ENCODE measurements at places on chromosomes 12 and 14. TPM values are rescaled to one million over a fixed set of nuclear protein-coding genes. Genes with fewer than 3 reads are reported as not detected.

The HVCN1 gene
- total RNA-seq, result 1.3 TPM

The OR6C2 gene
- 0.12 TPM for total RNA-seq

The ASCL1 gene
- not detected for total RNA-seq

The SPRYD3 gene
- 29.3 TPM for total RNA-seq

The STON2 gene
- total RNA-seq, result 54.0 TPM

The LRRC74A gene
- total RNA-seq, result not detected

The DEPDC4 gene
- 0.68 TPM for total RNA-seq

The SCAF11 gene
- 64.8 TPM for total RNA-seq

The BEGAIN gene
- 0.68 TPM for total RNA-seq

The CD163L1 gene
- total RNA-seq, result 0.60 TPM

The MGP gene
- 16.7 TPM for total RNA-seq

The OR10G3 gene
- not detected for total RNA-seq

The SSPN gene
- 1.4 TPM for total RNA-seq

The FAM186B gene
- 0.36 TPM for total RNA-seq

The RAD9B gene
- 0.44 TPM for total RNA-seq

The CNTN1 gene
- total RNA-seq, result 9.8 TPM

The CRIP2 gene
- total RNA-seq, result 51.5 TPM

The NT5DC3 gene
- total RNA-seq, result 4.8 TPM

The KRT78 gene
- total RNA-seq, result 291 TPM

The CD63 gene
- 253 TPM for total RNA-seq

The LIN7A gene
- 0.56 TPM for total RNA-seq

The KRT81 gene
- not detected for total RNA-seq

The CPM gene
- 8.2 TPM for total RNA-seq

The PLEK2 gene
- 24.5 TPM for total RNA-seq

The CLECL1 gene
- not detected for total RNA-seq

The CLEC7A gene
- total RNA-seq, result 22.3 TPM

The TMEM229B gene
- 0.80 TPM for total RNA-seq

The PPTC7 gene
- 14.4 TPM for total RNA-seq

The LRP10 gene
- 173 TPM for total RNA-seq

The ACSS3 gene
- 0.68 TPM for total RNA-seq

The TMEM233 gene
- total RNA-seq, result not detected

The TAS2R19 gene
- 1.2 TPM for total RNA-seq

The NAA25 gene
- 18.6 TPM for total RNA-seq

The C12orf42 gene
- total RNA-seq, result not detected

The EIF2S3B gene
- 1.4 TPM for total RNA-seq

The KRT4 gene
- total RNA-seq, result 1,080 TPM

The RARG gene
- total RNA-seq, result 168 TPM

The CRACR2A gene
- total RNA-seq, result 3.0 TPM

The TMEM179 gene
- total RNA-seq, result not detected

The KRT82 gene
- total RNA-seq, result not detected

The TMCC3 gene
- total RNA-seq, result 7.3 TPM

Measured in esophagus mucosa (tissue), 1 donor.